Kidney (tissue), 22 donors: ENCODE measurements at places on chromosomes 12 and 14.

DNA sequence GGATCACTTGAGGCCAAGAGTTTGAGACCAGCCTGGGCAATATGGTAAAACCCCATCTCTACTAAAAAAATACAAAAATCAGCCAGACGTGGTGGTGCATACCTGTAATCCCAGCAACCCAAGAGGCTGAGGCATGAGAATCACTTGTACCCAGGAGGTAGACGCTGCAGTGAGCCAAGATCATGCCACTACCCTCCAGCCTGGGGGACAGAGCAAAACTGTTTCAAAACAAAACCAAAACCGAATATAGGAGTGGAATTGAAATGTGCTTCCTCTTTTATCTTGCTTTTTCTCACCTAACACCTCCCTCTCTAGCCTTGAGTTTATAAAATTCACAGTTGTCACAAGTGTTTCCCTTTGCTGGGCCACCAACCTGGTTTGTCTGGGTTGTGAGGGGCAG, 181.9 kb downstream of the PAH start:
- DNase-seq: no peak

DNA sequence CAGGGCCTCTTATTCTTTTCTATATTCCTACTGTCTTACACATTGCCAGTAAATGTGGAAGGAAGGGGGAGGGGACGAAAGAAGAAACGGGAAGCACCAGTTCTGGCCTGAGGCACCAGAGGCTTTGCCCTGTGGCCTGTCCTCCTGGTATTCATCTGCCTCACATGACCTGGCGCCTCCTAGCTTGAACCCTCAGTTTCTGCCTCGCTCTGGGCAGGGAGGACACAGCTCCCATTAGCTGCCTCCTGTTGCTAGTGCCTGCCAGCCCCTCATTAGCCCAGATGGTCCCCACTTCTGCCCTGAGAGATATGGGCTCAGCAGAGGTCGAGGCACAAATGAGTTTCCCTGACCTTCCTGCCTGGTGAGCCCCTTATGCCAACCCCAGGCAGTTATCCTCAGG, 3.0 kb upstream of the PLEKHG6 start:
- DNase-seq: no peak

- no peak for DNase-seq
These were observed 68.0 kb upstream of the DICER1 start for GRCh38 chr14:95225251-95225887.

DNA sequence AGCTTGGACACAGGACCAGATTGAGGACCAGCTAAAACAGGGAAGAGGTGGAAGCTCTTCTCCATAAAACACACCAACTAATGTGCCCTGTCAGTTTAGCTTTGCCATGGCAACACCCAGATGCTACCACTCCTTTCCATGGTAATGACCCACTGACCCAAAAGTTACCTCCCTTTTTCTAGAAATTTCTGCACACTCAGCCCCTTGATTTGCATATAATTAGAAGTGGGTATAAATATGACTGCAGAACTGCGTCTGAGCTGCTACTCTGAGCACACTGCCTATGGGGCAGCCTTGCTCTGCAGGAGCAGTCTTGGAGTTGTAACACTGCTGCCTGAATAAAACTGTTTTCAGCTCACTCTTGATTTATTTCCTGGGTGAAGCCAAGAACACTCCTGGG, 3.2 kb upstream of the TDG start:
- DNase-seq: no peak
